ENCODE measurements at places on chromosomes 6 and 20.
A peak's percentile ranks its signal among the peaks of the same experiment; 100 is the strongest.

DNA sequence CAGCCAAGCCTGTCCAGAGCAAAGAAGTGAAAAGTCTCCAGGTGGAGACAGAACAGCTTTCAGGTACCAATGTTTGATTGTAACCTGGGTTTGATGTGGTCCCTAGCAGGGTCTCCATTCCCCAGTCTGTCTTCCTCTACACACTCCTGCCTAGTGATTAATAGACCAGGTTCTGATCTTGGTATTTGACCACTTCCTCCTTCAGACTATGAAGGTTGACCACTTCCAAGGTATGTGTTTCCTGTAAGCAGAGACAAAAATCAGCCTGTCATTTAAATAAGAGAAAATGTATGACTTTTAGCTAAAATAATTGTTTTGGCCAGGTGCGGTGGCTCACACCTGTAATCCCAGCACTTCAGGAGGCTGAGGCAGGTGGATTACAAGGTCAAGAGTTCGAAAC lies 41.8 kb upstream of the TOP1 start:
- no peak for DNase-seq

DNA sequence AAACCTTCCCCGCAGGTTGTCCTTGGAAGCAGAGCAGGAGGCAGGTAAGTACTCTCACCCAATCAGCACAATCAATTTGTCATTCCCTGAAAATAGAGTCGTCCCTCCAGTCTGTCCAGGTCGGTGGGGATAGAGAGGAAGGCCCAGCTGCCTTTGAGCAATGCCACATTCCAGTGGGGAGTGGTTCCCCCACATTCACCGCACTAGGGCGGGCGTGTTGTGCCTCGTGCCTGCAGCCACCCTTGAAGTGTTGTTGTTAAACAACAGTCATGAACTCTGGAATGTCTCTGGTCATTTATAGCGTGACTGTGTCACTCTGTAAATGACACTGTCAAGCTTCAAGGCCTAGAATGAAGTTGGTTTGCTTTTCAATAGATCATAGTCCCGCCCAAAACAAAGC lies 33.4 kb downstream of the PRDM1 start:
- no peak for DNase-seq

DNA sequence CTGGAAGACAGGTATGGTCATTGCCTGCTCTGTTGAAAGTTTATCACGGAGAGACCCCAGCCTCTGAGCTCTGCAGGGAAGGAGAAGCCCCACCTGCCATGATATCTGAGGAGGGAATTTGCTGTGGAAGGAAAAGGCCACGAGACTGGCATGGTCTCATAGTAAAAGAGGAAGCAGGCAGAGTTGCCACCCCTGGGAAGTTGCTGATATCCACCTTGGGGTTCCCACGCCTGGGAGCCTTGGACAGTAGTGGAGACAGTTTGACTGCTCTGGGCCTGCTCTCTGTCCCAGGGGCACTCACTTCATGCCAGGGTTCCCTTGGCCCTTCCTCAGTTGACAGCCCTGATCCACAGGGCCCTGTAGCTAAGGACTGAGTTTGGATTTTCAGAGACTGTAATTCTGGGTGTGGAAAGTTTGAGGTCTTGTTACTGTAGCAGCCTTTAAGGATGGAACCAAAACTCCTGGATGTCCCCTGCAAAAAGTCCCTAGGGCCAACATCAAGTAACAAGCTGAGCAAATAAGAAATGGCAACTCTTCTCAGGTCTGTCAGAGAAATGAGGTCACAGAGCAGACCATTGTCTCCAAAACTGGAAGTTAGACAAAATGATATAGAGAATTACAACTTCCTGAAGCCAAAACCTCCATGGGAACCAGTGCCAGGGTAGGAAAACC lies 6.9 kb upstream of the SIRPB1 start:
- DNase-seq = no peak

GRCh38 chr6:62891065-62891647 lies 320.1 kb upstream of the FKBP1C start:
- DNase-seq = no peak

DNA sequence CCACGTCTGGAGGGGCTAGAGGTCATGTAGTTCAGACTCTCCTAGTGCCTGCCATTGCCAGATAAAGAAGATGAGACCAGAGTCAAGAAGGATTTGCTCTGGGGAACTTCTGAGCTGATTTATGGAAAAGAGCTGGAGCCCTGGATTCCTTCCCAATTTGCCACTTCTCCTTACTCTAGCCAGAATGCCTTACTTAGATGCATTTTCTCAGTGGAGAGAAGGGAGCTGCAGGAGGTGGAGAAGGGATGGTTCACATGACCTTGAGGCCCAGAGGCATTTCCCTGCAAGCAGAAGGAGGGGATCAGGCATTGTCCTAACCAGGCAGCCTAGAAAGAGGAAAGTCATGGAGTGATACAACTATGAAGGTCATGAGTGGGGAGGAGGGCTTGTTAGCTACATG lies 122.2 kb downstream of the UNC5CL start:
- no peak for DNase-seq

- DNase-seq = no peak
Observed at GRCh38 chr20:31607640-31608250, 2.7 kb downstream of the ID1 start.

DNA sequence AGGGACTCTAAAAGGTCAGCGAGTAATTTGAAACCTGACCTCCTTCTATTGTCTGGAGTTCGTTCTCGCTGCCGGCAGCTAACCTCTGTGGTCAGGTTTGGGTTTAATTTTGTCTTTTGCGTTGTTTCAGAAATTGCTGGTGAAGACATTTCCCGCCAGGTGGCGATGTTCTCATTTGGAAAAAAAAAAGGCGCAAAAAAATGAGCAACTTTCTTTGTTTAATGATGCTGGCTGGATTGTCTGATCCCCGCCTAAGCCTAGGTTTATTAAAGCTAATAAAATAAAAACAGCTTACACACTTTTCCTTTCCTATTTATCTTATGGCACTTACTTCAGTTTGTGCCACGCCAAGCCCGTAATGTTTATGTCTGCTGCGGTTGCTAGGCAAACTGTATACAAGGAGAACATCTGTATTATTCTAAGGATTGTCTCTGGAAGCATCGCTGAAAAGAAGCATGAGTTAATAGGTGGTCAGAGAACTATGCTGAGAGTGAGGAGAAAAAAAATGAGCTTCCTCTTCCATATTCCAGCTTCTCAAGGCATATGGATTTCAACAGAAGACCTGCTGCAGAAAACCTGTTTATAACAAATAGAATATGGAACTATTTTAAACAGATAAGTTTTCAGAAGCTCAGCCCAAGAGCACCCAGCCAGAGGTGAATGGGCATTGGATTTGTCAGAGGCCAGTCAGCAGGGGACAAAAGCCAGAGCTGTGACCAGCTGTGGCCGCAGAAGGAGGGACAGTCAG lies 205.7 kb downstream of the DOK5 start:
- DNase-seq = peak; percentile 44

DNA sequence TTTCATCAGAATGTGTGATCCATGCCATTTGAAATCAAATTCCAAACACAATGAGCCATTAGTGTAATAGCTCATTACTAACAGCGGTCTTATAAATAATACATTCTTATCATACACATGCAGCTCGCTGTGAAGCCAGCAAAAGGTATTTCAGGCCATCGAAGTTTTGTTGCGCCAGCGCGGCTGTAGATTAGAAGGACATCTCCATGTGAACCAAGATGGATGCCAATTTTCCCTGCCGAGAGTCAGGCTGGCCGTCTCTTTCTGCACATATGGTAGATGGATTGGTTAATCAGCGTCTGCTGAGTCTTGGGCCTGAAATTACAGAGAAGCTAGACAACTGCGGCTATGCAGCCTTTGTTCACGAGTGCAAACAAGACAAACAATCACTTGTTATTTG lies 44.1 kb downstream of the CFAP61 start:
- DNase-seq = no peak

All from NT2/D1 (cell line).